ENCODE measurements at places on chromosomes 5 and 9.

DNA sequence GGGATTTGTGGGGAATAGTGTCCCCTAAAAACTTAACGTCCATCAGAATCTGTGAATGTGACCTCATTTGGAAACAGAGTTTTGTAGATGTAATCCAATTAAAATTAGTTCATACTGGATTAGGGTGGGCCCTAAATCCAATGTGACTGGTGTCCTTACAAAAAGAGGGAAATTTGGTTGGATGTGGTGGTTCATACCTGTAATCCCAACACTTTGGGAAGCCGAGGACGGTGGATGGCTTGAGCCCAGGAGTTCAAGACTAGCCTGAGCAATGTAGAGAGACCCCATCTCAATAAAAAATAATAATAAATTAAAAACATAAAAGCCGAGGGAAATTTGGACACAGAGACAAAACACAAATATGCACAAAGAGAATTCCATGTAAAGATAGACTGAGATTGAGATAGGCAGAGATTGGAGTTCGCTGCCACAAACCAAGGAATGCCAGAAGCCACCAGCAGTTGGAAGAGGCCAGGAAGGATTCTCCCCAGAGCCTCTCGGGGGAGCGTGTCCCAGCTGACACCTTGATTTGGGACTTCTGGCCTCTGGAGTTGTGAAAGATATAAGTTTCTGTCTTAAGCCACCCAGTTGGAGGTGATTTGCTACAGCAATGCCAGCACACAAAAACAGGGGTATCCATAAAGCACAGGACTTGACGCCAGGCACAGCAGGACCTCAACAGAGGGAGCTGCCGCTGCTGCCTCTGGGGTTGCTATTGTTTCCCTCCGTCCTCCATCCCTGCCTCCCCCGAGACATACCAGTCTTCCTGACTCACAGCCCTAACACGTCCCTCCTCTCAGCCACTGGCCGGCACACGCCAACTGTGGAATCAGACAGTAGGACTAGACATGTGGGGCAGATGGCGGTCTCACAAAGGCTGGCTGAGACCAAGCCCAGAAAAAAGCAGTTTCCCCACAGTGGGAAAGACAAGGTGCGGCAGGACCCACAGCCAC lies 73.8 kb upstream of the IL17B start:
- DNase-seq: no peak

GRCh38 chr9:24413651-24414050 lies 132.0 kb downstream of the IZUMO3 start:
- no peak for DNase-seq

DNA sequence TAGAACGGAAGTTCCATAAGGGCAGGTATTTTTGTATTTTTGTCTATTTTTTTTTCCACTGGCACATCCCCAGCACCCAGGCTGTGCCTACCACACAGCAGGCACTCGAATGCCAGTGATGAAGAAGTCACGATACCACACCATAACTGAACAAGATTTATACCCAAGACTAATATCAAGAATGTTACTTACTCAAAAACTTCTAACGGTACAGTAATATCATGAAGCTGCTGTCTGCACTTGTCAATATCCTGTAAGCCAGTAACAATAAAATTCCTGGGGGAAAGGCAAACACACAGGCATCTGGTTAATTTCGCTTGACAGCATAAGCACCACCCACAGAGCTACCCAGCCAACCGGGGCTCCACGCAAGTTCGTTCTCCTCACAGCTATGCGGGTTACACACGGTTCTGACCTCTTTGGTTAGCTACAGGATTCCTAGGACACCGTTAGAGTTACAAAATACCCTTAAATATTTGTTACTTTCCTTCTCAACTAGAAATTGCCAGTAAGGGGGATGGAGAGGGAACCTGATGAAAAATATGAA lies 1.3 kb downstream of the MED10 start:
- no peak for DNase-seq

GRCh38 chr9:88826771-88827181 lies 164.5 kb upstream of the S1PR3 start:
- no peak for DNase-seq

DNA sequence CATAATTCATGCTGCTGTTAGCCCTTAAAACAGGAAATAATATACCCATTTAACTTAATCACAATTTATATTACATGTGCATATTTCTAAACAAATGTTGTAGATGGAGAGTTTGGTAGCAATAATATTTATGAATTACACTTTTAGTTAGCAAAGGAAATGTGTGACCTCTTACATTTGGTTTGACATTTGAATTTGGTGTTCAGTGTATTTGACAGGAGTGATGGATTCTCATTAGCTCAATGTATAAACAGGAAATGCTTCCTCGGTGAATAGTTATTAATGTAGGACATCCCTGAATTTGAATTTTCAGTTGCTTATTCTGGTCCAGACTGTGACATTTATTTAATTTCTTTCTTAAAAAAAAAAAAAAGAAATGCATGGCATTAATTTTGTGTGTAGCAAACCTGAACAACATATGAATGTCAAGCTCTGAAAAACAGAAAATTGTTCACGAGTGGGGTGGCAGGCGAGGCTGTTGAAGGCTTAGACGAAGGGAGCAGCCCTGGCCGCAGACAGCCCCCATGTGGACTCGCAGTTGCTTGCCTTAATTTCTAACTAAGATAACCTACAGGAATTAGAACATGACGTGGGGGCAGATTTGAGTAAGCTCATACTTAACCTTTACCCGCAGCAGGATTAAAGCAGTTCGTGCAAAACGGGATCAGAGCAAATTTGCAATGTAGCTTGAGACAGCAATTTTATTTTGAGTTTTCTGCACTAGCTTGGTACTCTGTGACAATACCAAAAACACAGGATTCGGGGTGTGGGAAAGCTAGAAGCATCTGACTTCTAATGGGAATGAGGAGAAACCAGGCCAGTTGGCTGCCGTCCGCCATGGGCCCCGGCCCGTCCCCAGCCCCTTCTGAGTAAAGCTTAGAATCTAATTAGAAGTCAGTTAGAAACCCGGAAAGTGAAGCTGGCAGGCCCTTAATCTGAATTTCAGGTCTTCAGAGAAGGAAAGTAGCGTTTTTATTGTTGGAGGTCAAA lies 134.3 kb downstream of the MACROH2A1 start:
- DNase-seq: no peak

GRCh38 chr5:111493031-111493430 lies 19.3 kb downstream of the STARD4 start:
- no peak for DNase-seq

DNA sequence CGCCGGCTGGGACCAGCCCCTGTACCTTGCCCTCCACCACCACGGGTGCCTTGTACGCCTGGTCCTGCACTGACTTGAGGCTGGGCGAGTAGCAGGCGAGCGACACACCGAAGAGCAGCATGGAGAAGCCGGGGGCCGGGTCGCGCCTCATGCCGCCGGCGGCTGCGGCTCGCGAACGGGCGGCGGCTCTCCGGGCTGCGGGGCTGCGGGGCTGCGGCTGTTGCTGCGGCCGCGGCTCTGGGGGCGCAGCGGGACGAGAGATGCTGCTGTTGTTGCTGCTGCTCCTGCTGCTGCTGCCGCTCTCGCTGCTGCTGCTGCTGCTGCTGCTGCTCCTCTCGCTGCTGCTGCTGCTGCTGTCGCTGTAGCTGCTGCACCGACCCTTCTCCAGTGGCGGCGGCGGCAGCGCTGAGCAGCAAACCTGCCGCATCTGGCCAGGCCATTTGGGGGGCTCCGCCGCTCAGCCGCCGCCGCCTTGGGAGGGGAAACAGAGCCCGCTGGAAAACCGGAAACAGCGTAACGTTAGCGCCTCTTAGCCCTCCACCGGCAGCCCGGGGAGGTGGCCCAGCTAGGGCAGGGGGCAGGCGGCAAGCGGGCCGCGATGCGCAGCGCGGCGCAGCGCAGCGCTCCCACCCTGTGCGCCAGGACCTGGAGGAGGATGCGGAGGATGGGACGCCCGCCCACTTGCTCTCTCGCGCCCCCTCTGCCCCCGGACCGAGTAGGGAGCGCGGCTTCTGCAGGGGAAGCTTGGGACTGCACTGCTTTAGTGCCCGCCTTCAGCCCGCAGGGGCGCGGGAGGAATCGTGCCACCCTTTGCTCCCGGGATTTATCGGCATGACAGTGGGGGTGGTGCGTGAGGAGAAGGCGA lies at the start of gene NRG2:
Gene NRG2 (minus strand): TSS at position 657 of the 865 bp plus-strand sequence.
- peak; percentile 54 for DNase-seq

DNA sequence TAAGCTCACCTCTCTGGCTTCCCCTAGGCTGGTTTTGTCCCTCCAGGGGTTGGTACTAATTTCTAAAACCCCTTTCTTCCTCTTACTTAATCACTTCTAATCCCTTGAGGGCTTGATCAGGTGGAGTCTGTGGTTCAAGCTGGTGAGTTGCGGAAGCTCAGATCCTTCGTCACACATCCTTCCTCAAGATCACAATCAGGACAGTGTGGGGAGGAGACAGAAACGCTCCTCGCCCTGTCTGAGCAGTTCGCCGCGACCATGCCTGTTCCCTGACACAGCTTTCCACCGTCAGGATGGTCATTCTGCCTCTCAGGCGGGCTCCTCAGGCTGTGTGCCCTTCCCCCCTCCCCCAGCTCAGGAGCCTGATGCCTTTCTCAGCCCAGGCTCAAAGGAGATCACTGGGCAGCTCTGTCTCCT lies 24.3 kb downstream of the CPLX2 start:
- DNase-seq: no peak

DNA sequence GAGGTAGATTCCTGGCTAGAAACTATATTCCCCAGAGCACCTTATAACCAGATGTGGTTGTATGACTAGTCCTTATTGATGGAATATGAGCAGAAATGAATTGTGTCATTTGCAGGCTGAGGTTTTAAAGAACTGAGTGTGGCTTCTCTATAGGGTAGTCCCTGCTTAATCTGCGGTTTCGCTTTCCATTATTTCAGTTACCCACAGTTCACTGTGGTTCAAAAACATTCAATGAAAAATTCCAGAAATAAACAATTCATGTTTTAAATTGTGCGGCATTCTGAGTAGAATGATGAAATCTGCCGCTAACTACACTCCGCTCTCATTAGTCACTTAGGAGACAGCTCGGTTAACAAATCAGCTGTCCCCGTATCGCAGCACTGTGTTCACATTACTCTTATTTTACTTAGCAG lies 65.1 kb downstream of the ANKRD55 start:
- DNase-seq: peak; percentile 53

GRCh38 chr5:7816535-7816901 lies 34.4 kb downstream of the CFAP90 start:
- no peak for DNase-seq

DNA sequence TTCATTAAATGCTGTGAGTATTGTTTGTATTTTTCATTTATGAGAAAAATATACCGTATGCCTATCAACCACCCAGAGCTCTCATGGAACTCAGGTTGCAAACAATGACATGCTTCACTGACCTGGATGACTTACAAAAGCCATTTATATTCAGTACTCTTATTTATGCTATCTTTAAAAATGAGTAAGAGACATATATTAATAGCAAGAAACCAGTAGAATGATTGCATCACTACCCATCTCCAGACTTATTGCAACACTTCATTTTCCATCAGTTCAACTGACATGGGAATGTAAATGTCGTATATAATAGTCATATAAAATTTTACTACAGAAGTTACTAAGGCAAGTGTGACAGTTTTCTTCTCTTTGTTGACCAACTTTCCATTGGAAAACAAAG lies 69.1 kb downstream of the OTP start:
- DNase-seq: no peak

GRCh38 chr5:7597059-7597642 lies 201.2 kb downstream of the ADCY2 start:
- no peak for DNase-seq

DNA sequence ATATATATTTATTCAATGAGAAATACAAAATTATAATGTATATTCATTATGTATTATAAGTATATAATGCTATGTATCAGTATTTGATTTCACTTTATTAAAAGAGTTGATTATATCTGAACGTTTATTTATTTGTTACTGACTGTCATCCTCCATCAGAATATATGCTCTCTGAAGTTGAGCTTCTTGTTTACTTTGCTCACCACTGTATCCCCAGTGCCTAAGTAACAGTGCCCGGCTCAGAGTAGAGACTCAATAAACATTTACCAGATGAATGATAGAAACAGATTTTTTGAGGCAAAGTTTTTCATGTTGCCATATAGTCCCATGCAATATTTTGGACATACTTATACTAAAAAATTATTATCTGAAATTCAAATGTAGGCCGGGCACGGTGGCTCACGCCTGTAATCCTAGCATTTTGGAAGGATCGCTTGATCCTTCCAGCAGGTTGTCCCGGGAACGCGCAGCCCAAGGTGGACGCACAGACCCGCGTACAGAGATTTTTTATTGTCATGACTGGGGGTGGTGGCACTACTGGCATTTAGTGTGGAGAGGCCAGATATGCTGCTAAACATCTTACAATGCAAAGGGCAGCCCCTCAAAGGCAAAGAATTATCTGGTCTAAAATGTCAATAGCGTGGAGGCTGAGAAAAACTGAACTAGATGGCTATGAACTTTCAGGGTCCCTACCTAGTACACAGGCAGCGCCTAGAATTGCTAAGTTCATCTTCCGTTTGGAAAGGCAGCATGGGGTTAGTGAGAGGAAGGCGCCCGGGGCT lies 761 bp upstream of the DNAJC25 start:
- DNase-seq: no peak

GRCh38 chr5:60410427-60410826 lies 289.5 kb downstream of the DEPDC1B start:
- DNase-seq: no peak

GRCh38 chr5:167355346-167355745 lies 936.1 kb upstream of the WWC1 start:
- no peak for DNase-seq

GRCh38 chr9:116471093-116471906 lies 215.8 kb upstream of the TRIM32 start:
- no peak for DNase-seq

GRCh38 chr9:76707510-76707909 lies 56.7 kb upstream of the PCA3 start:
- no peak for DNase-seq

DNA sequence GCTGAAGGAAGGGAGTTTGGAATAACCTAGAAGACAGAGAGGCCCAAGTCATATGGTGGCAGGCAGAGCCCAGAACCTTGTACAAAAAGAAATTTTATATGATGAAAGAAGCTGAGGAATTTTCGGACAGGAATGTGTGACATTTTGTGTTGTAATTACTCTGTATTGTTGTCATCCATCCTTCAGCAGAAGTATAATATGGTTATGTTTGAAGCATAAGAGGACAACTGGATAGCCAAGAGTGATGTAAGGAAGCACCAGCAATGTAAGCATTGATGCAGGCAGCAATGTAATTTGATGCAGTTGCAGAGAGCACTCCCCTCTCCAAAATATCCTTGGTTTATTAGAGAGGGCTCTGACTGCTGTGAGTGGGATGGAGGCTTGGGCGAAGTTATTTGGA lies 19.1 kb upstream of the SNX2 start:
- no peak for DNase-seq

DNA sequence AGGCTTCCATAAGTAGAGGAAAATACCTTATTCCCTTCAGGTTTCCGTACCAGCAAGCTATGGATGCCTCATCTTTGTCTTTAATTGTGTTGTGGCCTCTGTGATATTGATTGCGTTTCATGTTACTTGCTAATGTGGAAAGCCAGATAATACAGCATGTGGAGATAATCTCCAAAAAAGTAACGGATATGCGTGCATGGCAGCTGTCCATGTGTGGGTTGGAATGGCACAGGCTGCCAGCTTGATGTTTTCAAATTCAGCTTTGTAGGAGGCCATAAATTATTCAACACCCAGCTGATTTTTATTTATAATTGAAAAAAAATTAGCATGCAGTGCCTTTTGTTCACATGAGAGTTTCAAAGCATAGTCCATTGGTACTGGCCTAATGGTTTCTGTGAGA lies 144.9 kb downstream of the GIN1 start:
- no peak for DNase-seq
